Sciatic nerve (tissue), 2 donors: ENCODE measurements at places on chromosomes 16 and 17. TPM values are rescaled to one million over a fixed set of nuclear protein-coding genes. Genes with fewer than 3 reads are reported as not detected.

- DNase-seq, result peak; percentile 59
These were observed 216.0 kb downstream of the SEC14L1 start for GRCh38 chr17:77356690-77357201.

- DNase-seq, result peak; percentile 56
These were observed 6.3 kb downstream of the ESRP2 start for GRCh38 chr16:68229431-68230175.

GRCh38 chr16:4663777-4664465 lies 29.4 kb upstream of the NUDT16L1 start:
- DNase-seq, result peak; percentile 77

DNA sequence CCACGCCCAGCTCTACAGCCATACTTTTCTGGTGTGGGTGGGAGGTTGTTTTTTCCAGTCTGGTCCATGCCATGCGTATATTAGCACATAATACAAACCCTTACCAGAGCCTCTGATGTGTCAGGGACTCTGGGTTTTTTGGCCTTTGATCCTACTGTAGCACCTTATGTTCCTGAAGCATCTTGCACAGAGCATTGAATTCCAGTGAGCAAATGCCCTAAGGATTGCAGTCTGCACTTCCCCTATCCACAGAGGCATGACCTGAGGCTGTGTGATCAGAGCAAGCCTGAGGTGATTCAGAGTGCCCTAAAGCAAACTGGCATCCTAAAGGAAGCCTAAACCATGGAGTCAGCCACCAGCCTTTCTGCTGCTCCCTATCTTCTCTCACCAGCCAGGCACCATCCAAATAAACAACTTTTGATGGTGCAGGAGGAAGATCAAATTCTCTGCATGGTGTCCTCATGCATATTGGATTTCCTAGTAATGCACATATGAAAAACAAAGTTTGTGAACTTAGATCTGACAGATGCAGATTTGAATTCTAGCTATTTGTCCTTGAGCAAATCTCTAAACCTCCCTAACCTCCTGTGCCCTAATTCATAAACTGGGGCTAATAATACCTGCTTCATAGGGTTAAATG lies 41.2 kb upstream of the HAS3 start:
- no peak for DNase-seq

DNA sequence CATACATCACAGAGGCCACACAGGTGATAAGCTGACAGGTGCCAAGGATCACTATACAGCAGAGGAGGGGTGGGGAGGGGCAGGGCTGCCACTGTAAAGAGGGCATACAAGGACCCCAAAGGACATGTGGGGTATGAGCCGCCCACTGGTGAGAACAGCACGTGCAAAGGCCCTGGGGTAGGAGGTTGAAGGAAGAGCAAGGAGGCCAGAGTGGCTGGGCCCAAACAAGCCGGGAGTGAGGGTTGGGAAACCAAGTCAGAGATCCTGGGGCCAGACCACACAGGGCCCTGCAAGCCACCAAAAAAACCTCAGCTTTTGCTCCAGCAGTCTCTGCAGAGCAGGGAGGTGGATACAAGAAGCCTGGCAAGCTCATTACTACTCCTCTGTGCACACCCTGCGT lies 6.5 kb downstream of the NATD1 start:
- DNase-seq, result no peak

- DNase-seq, result no peak
These were observed 13.2 kb downstream of the SDK2 start for GRCh38 chr17:73630965-73631595.

DNA sequence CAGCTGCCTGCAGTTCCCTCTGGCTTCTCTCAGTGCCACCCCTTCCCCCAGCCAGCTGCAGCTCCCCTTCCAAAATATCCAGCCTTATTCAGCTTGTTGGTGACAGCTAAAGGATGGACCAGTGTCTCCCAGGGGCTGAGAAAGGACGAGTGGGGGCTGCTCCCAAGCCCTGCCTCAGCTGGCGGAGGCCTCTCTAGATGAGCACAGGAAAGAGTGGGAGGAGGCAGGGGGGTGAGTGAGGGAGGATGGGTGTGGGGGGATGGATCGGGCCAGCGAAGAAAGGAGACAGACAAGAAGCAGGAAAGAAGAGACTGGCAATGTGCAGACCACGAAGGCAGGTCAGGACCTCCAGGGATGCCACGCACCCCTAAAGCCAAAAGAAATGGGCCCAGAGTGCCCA lies 17.5 kb downstream of the PIPOX start:
- DNase-seq, result no peak

GRCh38 chr17:41813152-41813680 lies 412 bp downstream of the FKBP10 start:
- no peak for DNase-seq

GRCh38 chr17:60599220-60599619 lies 773 bp upstream of the PPM1D start:
- DNase-seq, result no peak

GRCh38 chr16:51540259-51540658 lies 389.2 kb upstream of the SALL1 start:
- no peak for DNase-seq

DNA sequence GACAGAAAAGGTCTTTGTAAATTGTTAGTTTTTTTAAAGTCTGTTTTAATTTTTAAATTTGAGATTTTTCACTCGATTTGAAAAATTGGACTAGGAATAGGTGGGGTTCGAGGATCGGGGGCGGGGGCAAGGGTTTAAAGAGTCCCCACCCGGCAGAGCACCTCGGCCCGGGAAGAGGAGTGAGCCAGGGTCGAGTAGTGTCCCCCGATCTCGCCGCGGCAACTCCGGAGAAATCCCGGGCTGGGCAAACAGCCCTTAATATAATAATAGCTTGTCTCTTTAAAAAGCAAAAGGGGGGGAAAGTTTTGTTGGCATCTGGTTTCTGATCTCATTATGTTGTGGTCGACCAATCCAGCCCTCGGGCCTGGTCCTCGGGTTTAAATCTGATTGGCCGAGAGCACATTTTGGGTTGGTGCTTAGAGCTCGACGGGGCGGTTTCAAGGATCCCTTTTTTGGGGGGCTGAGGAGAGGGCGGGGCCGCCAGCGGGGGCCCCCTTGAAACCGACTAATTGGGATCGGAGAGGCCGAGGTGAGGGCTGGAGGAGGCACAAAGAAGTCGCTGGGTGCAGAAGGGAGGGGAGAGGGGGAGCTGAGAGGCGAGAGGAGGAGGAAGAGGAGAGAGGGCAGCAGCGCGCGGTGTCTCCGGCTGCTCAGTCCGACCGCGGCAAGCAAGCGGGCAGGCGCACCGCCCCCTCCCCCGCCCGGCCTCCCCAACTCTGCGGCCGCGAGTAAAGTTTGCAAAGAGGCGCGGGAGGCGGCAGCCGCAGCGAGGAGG lies at the start of gene FZD2:
Gene FZD2, plus strand, starts transcription at position 653 of the 775 bp plus-strand sequence. CDS start 205 bp downstream, outside the sequence.
- DNase-seq, result peak; percentile 92

- DNase-seq, result no peak
These were observed 5.6 kb downstream of the CRYBA1 start for GRCh38 chr17:29252101-29252791.

DNA sequence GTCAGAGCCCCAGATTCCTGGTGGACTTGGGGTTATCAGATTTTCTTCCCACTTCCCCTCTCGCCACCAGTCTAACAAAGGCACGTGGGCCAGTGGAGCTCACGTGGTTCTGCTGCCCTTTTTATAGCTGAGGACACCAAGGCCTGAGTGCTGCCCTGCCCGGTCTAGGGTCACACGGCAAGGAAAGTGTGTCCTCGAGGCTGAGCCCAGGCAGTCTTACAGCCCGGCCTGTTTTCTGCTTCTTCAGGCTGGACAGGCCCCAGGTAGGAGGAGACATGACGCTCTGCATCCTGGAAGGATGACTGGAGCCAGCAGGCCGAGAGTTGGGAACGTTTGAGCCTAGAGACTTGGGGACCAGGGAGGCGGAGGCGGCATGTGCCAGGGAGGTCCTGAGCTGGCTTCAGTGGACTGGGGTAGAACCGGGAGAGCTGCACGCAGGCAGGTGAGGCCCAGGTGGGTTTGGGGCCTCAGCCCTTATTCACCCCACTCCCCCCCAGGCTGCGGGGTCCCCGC lies 3.5 kb downstream of the CTRB1 start:
- DNase-seq, result no peak

DNA sequence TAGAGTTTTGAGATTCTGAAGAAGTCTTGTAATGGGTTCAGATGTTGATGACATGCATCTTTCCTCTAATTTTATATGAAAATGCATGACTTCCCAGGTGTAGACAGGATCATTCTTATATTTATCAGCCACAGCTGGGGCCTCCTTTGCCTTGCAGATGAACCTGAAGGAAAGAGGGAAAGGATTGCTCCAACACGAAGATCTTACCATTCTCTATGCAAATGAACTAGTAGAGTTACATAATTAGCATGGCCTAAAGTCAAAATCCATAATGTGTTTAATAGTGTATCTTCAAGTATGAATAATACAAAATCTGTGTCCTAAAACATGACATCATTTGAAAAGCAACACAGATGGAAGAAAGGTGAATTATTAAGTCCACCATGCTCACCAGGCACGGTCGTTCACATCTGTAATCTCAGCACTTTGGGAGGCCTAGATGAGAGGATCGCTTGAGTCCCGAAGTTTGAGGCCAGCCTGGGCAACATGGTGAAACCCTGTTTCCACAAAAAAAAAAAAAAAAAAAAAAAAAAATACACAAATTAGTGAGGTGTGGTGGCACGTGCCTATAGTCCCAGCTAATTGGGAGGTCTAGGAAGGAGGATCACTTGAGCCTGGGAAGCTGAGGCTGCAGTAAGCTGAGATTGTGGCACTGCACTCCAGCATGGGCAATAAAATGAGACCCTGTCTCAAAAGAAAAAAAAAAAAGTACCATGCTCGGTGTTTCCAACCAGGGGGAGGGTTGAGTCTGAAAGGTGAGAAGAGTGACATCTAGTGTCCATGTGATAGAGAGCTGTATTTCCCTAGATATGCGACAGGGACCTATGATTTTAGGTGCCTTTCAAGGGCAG lies 6.3 kb downstream of the VWA3A start:
- no peak for DNase-seq

GRCh38 chr17:41910701-41911391 lies 7.9 kb downstream of the ACLY start:
- no peak for DNase-seq

DNA sequence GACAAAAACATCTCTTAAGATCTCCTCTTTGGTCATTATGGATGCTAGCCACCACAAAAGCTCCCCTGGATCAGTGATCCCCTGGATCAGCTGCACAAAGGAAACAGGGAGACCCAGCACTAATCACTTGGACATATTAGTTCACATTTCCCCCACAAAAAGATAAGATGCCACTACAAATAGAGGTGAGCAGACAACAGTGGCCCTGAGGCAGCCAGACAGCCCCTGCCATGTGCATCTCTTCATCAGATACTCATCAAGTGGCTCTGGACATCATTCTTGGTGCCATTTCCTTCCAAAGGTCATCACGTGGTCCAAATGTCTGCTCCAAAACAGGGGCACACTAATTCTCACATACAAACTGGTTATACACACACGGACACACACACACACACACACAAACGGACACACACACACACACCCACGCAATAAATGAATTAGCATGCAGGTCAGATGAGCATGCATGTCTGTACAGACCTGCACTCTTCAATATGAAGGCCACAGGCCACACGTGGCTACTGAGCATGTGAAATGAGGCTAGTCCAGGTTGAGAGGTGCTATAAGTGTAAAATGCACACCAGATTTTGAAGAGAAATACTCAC lies 4.1 kb downstream of the USP36 start:
- no peak for DNase-seq

DNA sequence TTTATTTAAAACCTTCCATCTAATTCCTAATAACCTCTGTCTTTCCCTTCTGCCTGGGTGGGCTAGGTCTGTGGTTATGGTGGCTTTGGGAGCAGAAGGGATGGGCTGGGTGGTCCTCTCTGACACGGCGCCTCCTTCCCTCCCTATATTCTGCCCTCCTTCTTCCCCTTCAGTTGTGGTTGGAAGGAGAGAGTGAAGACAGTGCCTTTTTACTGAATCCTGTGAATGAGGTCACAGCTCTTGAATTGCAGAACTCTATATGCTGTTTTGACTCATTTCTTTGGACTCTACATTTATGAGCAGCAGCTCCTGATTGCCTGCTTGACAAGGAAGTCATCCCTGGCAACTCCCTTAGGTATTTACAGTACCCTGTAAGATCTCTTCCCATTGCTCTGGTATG lies 256.0 kb upstream of the ELAC2 start:
- DNase-seq, result no peak

DNA sequence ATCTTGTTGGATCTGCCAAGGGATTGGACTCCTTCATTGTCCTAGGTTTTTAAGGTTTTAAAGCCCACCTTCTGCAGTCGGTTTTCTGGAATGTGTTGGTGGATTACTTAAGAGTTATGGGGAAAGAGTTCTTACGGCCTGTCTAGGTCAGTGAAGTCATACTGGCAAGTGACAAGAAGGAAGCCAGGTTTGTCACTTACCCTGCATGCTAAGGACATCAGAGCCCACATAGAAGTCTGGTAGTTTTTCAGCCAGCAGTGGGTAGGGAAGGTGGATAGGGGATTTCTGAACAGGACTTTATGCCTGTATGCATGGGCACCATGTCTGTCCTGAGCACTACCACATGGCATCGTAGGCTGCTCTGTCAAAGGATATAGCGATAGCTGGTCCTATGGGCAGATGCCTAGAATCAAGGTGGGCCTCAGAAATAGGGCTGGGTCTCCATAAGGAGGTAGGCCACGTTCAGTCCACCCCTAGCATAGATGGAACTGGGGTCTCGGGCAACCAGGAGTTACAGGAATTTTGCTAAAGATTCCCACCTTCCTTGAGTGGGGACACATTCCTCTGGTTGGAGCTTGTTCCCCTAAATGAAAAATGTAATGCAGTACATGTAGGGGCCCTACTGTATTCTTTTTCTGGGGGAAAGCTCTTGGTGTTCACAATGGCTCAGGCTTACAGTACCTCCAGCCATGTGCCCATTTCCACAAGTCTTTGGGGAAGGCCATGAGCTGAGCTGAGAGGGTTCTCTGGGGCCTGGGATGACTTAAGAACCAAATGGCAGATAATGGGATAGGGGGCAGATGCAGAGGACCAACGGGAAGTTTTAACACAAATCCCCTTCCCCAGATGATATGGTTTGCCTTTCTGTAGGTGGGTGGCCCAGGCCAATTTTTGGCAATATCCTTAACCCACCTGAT lies 27.5 kb downstream of the TRPV2 start:
- no peak for DNase-seq

DNA sequence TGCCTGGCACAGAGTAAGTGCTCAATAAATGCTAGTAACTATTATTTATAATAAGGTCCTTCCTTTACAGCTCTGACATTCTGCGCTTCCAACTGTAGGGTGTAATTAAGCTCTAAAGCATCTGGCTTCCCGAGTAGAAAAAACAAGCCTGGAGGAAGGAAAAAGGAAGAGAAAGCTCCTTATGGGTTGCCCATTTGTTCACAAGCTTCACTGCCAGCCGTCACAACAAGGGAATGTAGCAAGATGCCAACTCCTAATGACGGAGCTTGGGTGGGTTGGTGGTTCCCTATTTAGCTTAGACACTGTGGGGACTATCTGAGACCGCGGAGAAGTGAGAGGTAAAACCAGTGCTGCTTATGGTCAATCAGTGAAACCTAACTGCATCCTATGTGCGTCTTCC lies 7.3 kb upstream of the RPRML start:
- no peak for DNase-seq

The TBC1D3K gene
- not detected for total RNA-seq

The FSCN2 gene
- total RNA-seq, result 1.6 TPM

The TBC1D3I gene
- total RNA-seq, result 0.36 TPM

The SDR42E2 gene
- not detected for total RNA-seq

The ARHGAP23 gene
- 154 TPM for total RNA-seq

The PLD6 gene
- 7.6 TPM for total RNA-seq

The CFAP119 gene
- 5.5 TPM for total RNA-seq

The RSKR gene
- total RNA-seq, result 14.4 TPM

The RAD51C gene
- total RNA-seq, result 27.8 TPM

The PYDC1 gene
- total RNA-seq, result not detected

The CA4 gene
- 13.6 TPM for total RNA-seq

The TBX6 gene
- 1.7 TPM for total RNA-seq

The ERCC4 gene
- total RNA-seq, result 17.3 TPM

The CCDC78 gene
- total RNA-seq, result 2.1 TPM

The SULT1A2 gene
- total RNA-seq, result 4.5 TPM

The C17orf50 gene
- not detected for total RNA-seq
